Foreskin keratinocyte (primary cell): ENCODE measurements at places on chromosomes 1 and 21. TPM values are rescaled to one million over a fixed set of nuclear protein-coding genes. Genes with fewer than 3 reads are reported as not detected.

IFI44L gene
- 31.8 and 44.0 TPM in 2 replicates for total RNA-seq

PEX14 gene
- 21.3 and 23.7 TPM in 2 replicates for total RNA-seq

ARHGEF16 gene
- 24.1 and 25.2 TPM in 2 replicates for total RNA-seq

DPT gene
- total RNA-seq = not detected in 2 replicates

MYBPH gene
- not detected in 2 replicates for total RNA-seq

CYP4X1 gene
- 0.07 TPM in 1 of 2 replicates, not detected in the other for total RNA-seq

OR6N1 gene
- total RNA-seq = not detected in 2 replicates

BOLA1 gene
- total RNA-seq = 16.6 and 18.2 TPM in 2 replicates

CD5L gene
- total RNA-seq = not detected in 2 replicates

NPHS2 gene
- total RNA-seq = not detected in 2 replicates

KCNJ9 gene
- total RNA-seq = not detected in 2 replicates

ST6GALNAC5 gene
- 21.6 and 24.8 TPM in 2 replicates for total RNA-seq

FCRL1 gene
- not detected in 2 replicates for total RNA-seq

ZBTB37 gene
- total RNA-seq = 2.8 and 3.4 TPM in 2 replicates

PRDX6 gene
- 162 and 163 TPM in 2 replicates for total RNA-seq

DNA sequence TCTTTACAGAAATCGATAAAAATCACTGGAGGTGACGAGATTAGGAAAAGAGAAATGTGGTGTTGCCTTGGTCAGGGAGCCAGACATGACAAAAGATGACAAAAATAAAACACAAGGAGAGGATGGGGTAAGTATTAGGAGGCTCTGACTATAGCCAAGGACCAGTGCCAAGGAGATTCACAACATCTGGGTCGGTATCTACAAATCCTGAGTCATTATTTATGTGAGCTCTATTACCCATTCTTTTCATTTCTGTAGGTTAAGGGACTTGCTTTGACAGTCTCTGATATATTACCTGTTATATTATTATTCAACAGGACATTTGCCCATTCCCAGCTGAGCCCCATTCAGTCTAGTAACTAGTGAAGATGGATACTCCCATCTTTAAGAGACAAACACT lies 120.8 kb downstream of the TYW3 start:
- DNase-seq = no peak

- no peak for DNase-seq
Observed at GRCh38 chr1:156480411-156481192, 20.0 kb downstream of the MEF2D start.

GRCh38 chr1:32201011-32201855 lies 838 bp downstream of the CCDC28B start:
- no peak for DNase-seq

- no peak for DNase-seq
Observed at GRCh38 chr1:182029002-182029378, 32.5 kb downstream of the ZNF648 start.

GRCh38 chr1:29482991-29483390 lies 246.7 kb downstream of the PTPRU start:
- DNase-seq = no peak

DNA sequence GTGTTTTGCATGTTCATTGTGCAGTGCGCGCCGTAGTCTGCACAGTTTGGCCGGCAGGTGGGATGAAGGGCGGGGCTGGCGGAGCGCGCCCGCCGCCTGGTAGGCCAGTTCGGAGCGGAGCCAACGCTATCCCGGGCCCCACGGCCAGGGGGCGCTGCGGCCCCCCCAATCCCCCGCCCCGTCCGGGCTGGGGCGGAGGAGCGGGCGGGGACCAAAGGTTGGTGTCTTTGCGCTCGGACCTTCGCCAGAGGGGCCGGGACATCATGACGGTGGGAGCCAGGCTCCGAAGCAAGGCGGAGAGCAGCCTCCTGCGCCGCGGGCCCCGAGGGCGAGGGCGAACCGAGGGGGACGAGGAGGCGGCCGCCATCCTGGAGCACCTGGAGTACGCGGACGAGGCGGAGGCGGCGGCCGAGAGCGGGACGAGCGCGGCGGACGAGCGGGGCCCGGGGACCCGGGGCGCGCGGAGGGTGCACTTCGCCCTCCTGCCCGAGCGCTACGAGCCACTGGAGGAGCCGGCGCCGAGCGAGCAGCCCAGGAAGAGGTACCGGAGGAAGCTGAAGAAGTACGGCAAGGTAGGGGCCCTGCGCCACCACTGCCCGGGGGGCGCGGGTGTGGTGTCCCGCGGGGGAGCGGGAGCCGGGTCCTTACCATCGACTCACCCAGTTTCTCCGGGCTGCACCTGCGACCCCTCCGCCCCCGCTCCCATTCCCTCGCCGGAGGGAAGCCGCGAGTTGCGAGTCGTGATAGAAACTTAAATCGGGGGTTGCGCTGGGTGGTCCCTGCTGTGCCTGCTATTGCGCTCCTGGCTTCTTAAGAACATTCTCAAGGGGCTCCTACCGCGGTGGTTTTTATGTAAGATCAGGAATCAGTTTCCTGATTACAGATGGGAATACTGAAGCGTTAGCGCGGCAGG lies at the start of gene C1orf115:
Gene C1orf115, plus strand, starts transcription at position 224 of the 913 bp plus-strand sequence. Its CDS starts 40 bp downstream, at position 264.
- peak; percentile 18 for DNase-seq

- peak; percentile 39 for DNase-seq
Observed at GRCh38 chr1:161440312-161440894, 64.9 kb upstream of the FCGR2A start.

GRCh38 chr1:60589046-60589748 lies 493.2 kb upstream of the NFIA start:
- DNase-seq = no peak

GRCh38 chr1:56309065-56309464 lies 270.3 kb downstream of the PLPP3 start:
- DNase-seq = no peak

GRCh38 chr1:64906447-64906846 lies 59.9 kb downstream of the JAK1 start:
- DNase-seq = no peak

- DNase-seq = no peak
Observed at GRCh38 chr1:17573518-17574041, 34.1 kb downstream of the ARHGEF10L start.

GRCh38 chr1:28297826-28298225 lies 31.0 kb upstream of the MED18 start:
- no peak for DNase-seq

GRCh38 chr1:32702599-32703478 lies at the start of gene SYNC:
Gene SYNC (minus strand): TSS chr1:32702770. CDS start chr1:32702660, 110 bp downstream.
- no peak for DNase-seq

- DNase-seq = no peak
Observed at GRCh38 chr1:37323486-37324377, 150.6 kb upstream of the ZC3H12A start.

DNA sequence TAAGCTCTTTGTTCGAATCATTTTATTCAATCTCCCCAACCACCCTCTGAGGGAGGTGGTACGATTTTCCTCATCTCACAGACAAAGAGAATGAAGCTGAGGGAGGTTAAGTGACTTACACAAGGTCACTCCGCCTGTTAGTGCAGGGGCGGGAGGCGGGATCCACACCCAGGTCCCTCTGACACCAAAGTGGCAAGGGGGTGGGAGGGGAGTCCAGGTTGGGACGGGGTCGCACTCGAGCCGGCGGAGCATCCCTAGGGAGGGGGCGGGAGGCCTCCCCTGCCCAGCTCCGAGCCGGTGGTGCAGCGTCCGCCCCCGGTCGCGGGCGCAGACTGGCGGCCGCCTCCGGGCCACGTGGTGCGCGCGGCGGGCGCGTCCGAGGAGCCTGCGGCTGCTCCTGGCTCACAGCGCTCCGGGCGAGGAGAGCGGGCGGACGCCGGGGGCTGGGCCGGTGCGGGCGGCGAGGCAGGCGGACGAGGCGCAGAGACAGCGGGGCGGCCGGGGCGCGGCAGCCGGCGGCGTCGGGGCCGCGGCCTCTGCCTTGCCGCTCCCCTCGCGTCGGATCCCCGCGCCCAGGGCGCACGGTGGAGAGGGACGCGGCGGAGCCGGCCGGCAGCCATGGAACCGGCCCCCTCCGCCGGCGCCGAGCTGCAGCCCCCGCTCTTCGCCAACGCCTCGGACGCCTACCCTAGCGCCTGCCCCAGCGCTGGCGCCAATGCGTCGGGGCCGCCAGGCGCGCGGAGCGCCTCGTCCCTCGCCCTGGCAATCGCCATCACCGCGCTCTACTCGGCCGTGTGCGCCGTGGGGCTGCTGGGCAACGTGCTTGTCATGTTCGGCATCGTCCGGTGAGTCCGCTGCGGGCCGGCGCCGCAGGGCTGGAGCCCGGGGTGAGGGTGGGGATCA lies at the start of gene OPRD1:
Gene OPRD1, plus strand, starts transcription at position 405 of the 903 bp plus-strand sequence. Its CDS starts 214 bp downstream, at position 619.
- peak; percentile 24 for DNase-seq

- no peak for DNase-seq
Observed at GRCh38 chr1:63674865-63675419, 81.7 kb downstream of the PGM1 start.

DNA sequence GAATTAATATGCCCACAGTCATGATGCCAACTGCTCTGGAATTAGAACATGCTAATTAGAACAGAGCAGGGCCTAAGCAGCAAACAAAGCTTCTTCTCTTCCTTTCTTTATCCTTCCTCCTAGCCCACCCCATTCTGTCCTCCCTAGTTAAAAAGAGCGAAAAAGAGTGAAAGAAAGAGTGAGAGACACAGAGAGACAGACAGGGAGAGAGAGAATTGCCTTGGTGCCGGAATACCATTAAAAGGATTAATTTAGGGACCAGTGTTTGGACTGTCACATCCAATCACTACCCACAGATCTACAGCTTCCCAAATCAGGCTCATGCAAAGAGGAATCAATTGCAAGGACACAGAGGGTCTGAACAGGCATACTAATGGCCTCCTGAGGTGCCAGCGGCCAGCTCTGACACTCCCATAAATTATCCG lies 7.0 kb downstream of the ERI3 start:
- DNase-seq = no peak

- no peak for DNase-seq
Observed at GRCh38 chr1:184502161-184502560, 115.3 kb downstream of the C1orf21 start.

- DNase-seq = no peak
Observed at GRCh38 chr1:186812570-186812969, 16.2 kb upstream of the PLA2G4A start.

- peak; percentile 26 for DNase-seq
Observed at GRCh38 chr1:246773213-246773641, 49.0 kb downstream of the SCCPDH start.

DNA sequence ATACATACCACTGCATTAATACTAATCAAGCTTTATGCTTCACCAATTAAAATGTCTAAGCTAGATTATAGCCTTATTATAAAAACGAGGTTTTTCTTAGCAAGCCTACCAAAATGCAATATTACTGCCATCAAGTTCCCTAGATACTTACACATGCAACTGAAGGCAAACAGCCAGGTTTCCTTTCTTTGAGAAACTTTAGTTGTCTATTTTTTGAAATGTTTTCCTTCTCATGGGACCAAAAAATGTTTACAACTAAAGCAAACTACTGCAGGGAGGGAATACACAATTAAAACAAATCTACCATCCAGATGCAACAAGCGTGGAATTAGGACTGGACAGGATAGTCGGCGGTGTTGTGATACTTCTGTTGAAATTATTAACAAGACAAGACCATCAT lies 1.3 kb downstream of the ZNF644 start:
- no peak for DNase-seq
